ENCODE measurements at places on chromosomes 5 and 9.

GRCh38 chr5:65868509-65868908 is 57.9 kb upstream of the ERBIN start:
- no peak for DNase-seq

DNA sequence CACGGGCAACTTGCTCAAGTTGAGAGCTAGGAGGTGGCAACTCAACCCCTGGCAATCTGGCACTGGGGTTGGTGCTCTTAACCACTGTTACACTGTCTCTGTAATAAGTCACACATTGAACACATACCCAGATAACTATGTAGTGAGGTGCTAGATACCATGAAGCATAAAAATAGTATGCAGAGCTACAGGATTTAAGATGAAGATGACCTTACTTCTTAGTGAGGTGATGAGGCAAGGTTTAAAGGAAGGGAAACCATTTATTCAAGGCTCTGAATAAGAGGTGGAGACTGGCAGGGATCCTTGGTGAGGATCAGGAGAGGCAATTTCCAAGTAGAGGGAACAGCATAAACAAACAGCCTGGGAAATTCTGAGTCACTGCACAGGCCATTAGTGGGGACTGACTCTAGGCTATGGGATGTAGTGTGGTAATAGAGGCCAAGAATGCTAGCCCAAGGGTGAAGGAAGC is 67.6 kb upstream of the NR3C1 start:
- DNase-seq: no peak

DNA sequence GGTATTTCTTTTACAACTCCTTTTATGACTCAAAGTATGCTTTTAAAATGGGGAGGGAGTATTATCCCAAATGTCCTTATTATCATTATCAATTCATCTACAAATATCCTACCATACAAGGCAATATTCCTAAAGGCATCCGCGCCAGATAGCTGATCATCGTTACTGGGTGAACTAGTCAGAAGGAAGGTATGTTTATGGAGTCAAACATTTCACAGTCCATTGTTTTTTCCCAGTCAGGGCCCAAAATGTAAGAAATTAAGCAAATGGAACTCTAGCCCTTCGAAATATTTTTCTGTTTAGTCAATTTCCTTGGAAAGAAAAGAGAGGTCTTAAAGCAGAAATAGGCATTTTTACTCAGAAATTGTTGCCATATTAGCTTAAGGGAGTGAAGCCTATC is 188.5 kb upstream of the CCNG1 start:
- no peak for DNase-seq

DNA sequence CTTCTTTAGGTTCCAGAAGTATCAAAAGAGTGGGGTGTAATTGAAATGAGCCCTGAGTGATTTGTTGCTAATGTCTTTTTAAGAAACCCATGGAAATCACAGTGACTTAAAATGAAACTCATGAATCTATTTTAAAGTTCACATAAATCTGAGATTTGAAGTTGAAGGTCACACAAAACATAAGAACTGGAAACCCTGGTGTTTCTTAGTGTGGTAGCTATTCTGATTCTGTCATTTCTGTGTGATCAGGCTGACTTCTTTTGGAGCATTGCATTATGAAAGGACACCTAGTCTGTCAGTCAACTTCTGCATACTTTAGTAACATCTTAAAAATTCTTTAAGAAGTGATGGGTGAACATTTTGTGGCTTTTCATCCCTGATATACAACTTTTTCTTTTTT is 448.8 kb downstream of the TLE4 start:
- DNase-seq: no peak

- DNase-seq: no peak
Observed at GRCh38 chr5:166994226-166994625, 1297.2 kb upstream of the WWC1 start.

DNA sequence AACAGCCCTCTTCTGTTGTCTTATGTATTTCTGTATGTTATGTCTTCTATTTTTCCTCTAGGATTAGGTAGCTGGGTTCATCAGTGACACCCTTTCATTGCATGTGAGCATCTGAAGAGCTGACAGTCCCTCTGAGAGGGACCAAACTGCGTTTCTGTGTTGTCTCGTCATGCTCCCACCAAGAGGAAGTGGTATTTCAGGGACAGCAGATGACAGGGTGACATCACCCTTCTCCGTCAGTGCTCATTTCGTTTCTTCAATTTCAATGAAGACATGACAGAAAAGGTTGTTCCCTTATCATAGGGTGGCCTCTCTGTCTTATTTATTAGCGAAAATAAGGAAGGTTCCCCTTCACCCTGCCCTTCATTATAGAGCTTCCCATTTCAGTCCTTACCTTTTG is 225.9 kb upstream of the NR4A3 start:
- DNase-seq: no peak

DNA sequence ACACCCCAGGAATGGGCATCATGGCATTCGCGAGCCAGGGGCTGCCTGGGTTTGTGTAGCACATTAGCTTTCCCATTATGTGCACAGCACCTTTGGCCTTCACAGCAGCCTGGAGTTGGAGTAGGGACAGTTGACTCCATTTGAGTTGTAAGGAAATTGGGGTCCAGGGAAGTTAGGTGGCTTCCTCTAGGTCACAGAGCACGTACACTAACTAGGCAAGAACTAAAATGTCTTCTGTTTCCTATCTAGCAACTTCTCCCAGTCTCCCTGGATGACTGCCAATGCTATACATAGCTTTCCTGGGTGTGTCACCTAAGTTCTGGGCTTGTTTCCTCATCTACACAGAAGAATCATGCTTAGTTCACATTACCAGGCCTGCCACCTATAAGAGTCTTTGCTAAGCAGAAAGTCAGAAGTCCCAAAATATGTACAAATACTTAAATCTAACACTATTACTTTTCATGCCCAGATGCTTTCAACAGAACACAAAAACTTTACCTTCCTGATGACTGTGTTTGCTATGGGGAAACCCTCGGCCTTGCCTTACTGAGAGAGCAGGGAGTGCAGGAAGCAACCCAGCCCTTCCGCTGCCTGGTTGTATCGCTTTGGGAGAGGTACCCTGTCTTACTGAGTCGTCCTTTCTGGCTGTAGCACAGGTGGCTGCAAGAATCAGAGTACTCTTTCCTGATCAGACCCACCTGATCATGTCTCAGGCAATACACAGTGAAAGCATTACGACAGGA is 12.0 kb downstream of the MACROH2A1 start:
- no peak for DNase-seq

- no peak for DNase-seq
Observed at GRCh38 chr5:14513266-14513665, 68.3 kb upstream of the OTULINL start.

- DNase-seq: no peak
Observed at GRCh38 chr9:93416530-93417235, 34.8 kb upstream of the FAM120A start.

DNA sequence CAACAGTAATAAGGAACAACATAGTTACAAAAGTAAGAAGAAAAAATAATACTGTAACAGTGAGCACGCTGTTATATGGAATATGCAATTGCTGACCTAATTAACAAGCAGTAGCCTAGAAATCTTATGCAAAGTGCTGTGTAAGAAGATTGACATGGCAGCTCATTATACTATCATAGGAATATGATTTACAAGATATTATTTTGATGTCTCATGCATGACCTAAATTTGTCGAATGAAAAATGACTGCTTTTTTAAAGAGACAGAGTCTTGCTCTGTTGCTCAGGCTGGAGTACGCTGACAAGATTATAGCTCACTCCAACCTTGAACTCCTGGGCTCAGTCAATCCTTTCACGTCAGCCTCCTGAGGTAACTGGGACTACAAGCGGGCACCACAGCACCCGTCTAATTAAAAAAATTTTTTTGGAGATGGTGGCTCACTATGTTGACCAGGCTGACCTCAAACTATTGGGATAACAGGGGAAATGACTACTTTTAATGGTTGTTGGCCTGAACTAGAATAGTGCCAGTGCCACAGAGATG is 10.5 kb downstream of the RAD23B start:
- no peak for DNase-seq

GRCh38 chr9:107609547-107609946 is 120.0 kb upstream of the KLF4 start:
- no peak for DNase-seq

- DNase-seq: no peak
Observed at GRCh38 chr5:61311836-61312808, 19.9 kb upstream of the ZSWIM6 start.

DNA sequence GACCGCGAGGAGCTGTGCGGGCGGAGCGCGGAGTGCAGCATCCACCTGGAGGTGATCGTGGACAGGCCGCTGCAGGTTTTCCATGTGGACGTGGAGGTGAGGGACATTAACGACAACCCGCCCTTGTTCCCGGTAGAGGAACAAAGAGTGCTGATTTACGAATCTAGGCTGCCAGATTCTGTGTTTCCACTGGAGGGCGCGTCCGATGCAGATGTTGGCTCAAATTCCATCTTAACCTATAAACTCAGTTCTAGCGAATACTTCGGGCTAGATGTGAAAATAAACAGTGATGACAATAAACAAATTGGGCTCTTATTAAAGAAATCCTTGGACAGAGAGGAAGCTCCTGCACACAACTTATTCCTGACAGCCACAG is 590 bp downstream of the PCDHA6 start:
- DNase-seq: no peak

- DNase-seq: no peak
Observed at GRCh38 chr5:87770601-87771121, 357.9 kb upstream of the CCNH start.

- no peak for DNase-seq
Observed at GRCh38 chr9:123418506-123418905, 62.5 kb downstream of the CRB2 start.

DNA sequence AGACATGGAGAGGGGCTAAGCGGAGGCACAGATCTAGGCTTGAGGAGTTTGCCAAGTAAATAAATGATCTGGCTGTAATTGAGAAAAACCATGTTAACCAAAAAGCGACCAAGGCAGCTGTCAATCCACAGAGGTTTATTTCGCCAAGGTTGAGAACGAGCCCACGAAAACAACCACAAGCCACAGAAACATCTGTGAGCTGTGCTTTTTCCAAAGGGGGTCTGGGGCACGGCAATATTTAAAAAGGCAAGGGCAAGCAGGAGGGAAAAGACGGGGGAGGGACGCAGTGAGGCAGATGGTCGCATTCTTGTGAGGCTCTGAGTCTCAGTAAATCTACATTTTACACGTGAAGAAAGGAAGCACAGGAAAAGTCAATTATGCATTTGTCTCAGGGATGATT is 25.4 kb downstream of the CCT5 start:
- no peak for DNase-seq

DNA sequence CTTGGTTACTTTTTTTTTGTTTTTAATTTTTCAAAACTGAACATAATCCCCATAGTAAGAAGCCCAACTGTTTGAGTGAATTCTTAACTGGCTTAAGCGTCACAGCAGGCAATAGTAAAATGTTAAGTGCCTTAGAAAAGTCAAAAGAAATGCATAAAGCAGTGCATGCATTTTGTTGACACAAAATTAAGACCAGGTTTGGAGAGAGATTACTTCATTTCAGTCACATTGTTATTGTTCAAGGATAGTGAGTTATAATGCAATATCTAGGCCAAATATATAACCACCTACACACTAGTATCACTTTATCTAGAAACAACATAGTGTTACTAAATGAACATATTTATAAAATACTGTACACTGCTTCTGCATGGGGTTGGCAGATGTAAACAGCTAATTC is 116.9 kb upstream of the KLF9 start:
- DNase-seq: no peak

DNA sequence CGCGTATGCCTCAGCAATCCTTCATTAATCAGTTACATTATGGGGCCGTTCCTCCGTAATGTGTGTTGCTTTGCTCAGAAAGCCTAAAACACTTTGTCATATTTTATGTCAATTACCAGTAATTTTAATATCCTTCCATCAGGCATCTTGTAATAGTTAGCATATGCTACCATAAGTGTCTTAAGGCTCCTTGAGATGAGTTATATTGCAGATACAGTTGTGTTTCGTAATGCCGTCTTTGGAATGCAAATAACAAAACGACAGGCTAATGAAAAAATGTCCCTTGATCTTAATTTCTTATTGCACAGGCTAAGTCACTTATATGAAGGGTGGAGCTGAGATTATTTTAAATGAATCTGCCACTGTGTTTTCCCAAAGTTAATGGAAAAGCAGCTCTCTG is 50.5 kb downstream of the TBCA start:
- no peak for DNase-seq

- DNase-seq: no peak
Observed at GRCh38 chr9:132239518-132239917, 77.7 kb downstream of the NTNG2 start.

DNA sequence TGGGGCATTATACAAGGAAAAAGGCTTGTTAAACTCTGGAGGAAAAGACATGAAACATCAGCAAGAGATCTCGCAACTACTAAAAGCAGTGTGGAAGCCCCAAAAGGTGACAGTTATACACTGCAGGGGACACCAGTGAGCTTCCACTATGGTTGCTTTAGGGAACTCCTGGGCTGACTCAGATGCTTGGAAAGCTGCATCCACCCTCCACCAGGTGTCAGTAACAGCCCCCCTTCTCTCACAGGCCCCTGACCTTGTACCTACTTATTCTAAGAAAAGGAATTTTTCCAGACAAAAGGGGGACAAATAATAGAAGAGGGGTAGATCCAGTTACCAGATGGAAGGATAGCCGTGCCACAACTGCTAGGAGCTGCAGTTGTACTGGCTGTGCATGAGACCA is 154.4 kb upstream of the COX7C start:
- DNase-seq: no peak

- no peak for DNase-seq
Observed at GRCh38 chr9:34659592-34660253, 2.7 kb downstream of the CCL27 start.

DNA sequence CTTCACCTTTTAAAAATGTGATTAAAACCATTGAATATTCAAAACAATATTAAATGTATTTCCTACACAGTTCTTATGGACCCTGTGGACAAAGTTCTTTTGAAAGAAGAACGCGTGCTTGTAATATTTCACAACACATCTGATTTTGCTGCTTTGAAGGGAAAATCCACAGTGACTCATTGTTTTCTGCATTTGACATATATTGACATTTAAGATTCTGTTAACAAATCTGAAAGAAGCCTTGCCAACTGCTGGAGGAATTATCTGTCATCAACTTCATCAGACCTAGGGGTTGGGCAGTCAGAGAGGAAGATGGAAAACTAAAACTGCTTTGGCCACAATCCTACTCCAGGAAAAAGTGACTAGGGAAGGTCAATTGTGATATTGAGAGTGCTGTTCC is 56.9 kb upstream of the RASEF start:
- DNase-seq: no peak

DNA sequence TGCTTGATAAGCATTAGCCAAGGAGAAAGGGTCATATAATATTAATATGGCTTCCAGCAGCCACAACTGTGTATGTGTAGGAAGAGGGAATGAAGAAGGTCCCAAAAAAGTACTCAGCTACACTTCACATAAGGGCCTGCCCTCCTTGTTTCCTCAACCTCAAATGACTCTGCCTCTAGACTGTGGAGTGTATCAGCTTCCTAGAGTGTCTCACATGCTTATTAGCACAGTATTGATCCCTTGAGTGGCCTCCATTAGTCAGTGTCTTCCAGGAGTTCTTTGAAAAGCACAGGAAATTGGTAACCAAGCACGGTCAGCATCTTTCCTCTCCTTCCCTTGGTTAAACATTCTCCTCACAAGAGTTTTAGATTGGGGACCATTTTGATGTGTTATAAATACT is 190.4 kb upstream of the ATP10B start:
- DNase-seq: no peak

Measured in stimulated activated CD4-positive, alpha-beta T cell treated with anti-CD3 and anti-CD28 coated beads, Interleukin-15, amount 100 ng/mL, for 24 hours (primary cell).